Calu3 (cell line): ENCODE measurements at places on chromosomes 6 and 20. TPM values are rescaled to one million over a fixed set of nuclear protein-coding genes. Genes with fewer than 3 reads are reported as not detected.

Gene ZC3H12D
- total RNA-seq: 0.05 and 0.20 TPM in 2 replicates

GRCh38 chr20:10040070-10040975 lies 5.5 kb downstream of the ANKEF1 start:
- DNase-seq: no peak
- H3K4me1 ChIP-seq: no peaks in the 10 kb centered on the region
- no peak overlapping the region for H3K27ac ChIP-seq

DNA sequence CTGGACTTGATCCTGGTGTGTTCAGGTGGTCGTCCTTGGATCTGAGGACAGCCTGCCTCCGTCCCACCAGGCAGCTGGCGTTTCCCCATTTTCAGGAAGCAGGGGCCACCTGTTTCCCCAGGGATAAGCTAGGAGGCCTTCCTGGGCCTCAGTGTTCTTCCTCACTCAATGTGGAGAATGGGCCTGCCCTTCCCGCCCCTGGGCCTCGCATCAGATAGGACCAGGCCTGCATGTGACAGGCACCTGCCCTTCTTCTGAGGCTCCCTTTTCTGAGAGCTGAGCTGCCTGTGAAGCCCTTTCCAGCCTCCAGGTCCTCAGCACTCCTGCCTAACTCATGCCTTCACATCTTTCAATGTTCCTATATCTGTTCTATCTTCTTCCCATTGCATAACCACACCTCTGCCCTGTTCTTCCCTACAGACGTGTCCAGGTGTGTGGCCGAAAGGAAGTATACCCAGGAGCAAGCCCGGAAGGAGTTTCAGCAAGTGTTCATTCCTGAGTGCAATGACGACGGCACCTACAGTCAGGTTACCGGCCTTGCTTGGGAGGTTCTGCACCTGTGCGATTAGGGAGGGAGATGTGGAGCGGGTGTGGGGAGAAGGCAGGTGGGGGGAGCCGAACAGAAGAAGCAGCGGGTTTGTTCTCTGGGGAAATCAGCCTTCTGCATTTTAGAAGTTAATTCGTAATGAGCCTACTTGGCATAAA lies 85.1 kb downstream of the SMOC2 start:
- no peaks in the 10 kb centered on the region for H3K4me1 ChIP-seq
- no peaks in the 10 kb centered on the region for H3K36me3 ChIP-seq
- no peak for DNase-seq
- no peak overlapping the region for H3K4me3 ChIP-seq
- no peaks in the 10 kb centered on the region for H3K27me3 ChIP-seq
- no peak overlapping the region for H3K27ac ChIP-seq

DNA sequence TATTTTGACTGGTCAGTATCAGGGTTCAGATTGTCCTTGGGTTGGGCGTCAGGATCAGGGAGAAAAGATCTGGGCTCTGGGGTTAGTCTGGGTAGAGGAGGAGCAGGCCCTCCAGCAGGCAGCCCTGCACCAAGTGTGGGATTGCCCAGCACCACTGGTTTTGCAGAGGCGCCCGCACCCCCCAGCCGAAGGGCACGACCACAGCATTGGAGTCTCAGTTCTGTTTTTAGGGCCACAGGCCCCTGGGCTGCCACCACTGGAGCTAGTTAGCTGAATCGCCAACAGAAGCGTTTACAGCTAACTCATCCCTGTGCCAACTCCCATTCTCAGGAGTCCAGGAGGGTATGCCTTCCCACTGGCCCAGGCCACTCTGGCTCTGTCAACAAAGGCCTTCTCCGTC lies 84.2 kb downstream of the TCP11 start:
- H3K4me1 ChIP-seq: no peaks in the 10 kb centered on the region
- no peaks in the 10 kb centered on the region for H3K27me3 ChIP-seq
- DNase-seq: no peak
- no peak overlapping the region for H3K27ac ChIP-seq

GRCh38 chr6:36655085-36655724 lies 23.3 kb upstream of the CDKN1A start:
- no peak overlapping the region for H3K27ac ChIP-seq
- H3K4me1 ChIP-seq: peaks cover under 1% of the 10 kb centered on the region
- H3K27me3 ChIP-seq: peaks cover 12% of the 10 kb centered on the region

DNA sequence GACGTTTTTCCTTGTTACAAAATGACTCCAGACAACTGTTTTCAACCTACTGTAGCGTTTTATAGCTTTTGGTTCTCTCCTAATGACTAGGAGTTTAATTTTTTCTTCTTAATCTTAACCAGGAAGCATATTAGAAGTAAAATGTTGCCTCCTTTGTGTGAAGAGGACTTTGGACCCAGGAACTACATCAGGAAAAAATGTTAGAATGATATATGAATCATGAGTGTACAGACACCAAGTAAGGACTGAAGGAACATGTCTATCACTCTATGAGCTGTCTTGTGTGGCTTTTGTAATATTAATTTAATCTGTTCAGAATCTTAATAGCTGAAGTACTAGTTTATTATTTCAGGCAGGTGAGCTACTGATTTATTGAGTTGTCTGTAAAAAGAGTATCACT lies 71.0 kb upstream of the MARCKS start:
- peak; percentile 17 for DNase-seq
- H3K27ac ChIP-seq: peak overlapping the region; percentile 90
- H3K4me1 ChIP-seq: no peaks in the 10 kb centered on the region
- H3K27me3 ChIP-seq: no peaks in the 10 kb centered on the region

GRCh38 chr6:31285486-31285885 lies 13.6 kb upstream of the HLA-C start:
- peaks cover 100% of the 10 kb centered on the region for H3K27me3 ChIP-seq
- no peak overlapping the region for H3K27ac ChIP-seq
- no peak overlapping the region for H3K4me3 ChIP-seq
- H3K36me3 ChIP-seq: no peaks in the 10 kb centered on the region
- no peak for DNase-seq

DNA sequence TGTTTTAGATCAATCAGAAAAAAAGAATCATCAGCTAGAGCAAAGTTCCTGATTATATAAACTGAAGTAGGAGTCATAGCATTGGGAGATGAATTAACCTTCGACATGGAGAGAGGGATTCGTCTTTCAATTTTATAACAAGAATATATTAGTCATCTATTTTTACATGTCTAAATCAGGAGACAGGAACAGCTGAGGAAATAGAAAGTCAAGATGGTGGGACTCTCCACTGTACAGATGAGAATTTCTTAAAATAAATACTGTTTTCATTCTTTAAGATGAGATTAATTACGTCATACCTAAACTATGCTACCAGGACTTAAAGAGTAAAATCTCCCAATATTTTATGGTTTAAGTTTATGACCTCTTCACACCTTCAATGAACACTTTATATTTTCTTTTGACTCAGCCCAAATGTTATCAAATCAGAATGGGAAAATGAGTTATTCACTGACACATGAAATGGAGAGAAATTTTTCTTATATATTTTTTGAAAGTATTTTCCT lies 1137.7 kb downstream of the EPHA7 start:
- no peaks in the 10 kb centered on the region for H3K4me1 ChIP-seq
- DNase-seq: no peak
- no peak overlapping the region for H3K27ac ChIP-seq

DNA sequence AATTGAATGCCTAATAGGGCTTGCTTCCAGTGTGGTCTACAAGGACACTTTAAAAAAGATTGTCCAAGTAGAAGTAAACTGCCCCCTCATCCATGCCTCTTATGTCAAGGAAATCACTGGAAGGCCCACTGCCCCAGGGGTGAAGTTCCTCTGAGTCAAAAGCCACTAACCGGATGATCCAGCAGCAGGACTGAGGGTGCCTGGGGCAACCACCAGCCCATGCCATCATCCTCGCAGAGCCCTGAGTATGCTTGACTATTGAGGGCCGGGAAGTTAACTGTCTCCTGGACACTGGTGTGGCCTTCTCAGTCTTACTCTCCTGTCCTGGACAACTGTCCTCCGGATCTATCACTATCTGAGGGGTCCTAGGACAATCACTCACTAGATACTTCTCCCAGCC lies 411.5 kb downstream of the TENT5A start:
- H3K4me3 ChIP-seq: no peak overlapping the region
- no peaks in the 10 kb centered on the region for H3K27me3 ChIP-seq
- H3K27ac ChIP-seq: no peak overlapping the region
- DNase-seq: no peak
- H3K4me1 ChIP-seq: no peaks in the 10 kb centered on the region

GRCh38 chr6:55726144-55726543 lies 147.2 kb upstream of the HMGCLL1 start:
- no peak for DNase-seq
- no peak overlapping the region for H3K4me3 ChIP-seq
- H3K36me3 ChIP-seq: no peaks in the 10 kb centered on the region
- no peak overlapping the region for H3K27ac ChIP-seq

GRCh38 chr20:14956538-14956937 lies 619.1 kb upstream of the FLRT3 start:
- H3K36me3 ChIP-seq: no peaks in the 10 kb centered on the region
- H3K27me3 ChIP-seq: no peaks in the 10 kb centered on the region
- DNase-seq: no peak
- H3K4me1 ChIP-seq: no peaks in the 10 kb centered on the region
- H3K27ac ChIP-seq: no peak overlapping the region

Gene ANKRD6
- 14.7 and 18.0 TPM in 2 replicates for total RNA-seq

- H3K36me3 ChIP-seq: no peaks in the 10 kb centered on the region
- no peaks in the 10 kb centered on the region for H3K27me3 ChIP-seq
- no peak for DNase-seq
- no peak overlapping the region for H3K4me3 ChIP-seq
Measured at GRCh38 chr20:26276554-26277210, 580.0 kb upstream of the ZNF337 start.

- H3K4me1 ChIP-seq: peaks cover 58% of the 10 kb centered on the region
- H3K4me3 ChIP-seq: peak overlapping the region; percentile 34
- H3K27ac ChIP-seq: peak overlapping the region; percentile 68
- DNase-seq: peak; percentile 88
- H3K36me3 ChIP-seq: peaks cover 25% of the 10 kb centered on the region
- no peaks in the 10 kb centered on the region for H3K27me3 ChIP-seq
Measured at GRCh38 chr6:36914227-36914794, 28.6 kb downstream of the C6orf89 start.

- H3K4me1 ChIP-seq: peaks cover 8% of the 10 kb centered on the region
- H3K4me3 ChIP-seq: no peak overlapping the region
- H3K27ac ChIP-seq: no peak overlapping the region
- no peaks in the 10 kb centered on the region for H3K36me3 ChIP-seq
- H3K27me3 ChIP-seq: no peaks in the 10 kb centered on the region
- no peak for DNase-seq
Measured at GRCh38 chr20:20695250-20695816, 17.1 kb downstream of the RALGAPA2 start.

DNA sequence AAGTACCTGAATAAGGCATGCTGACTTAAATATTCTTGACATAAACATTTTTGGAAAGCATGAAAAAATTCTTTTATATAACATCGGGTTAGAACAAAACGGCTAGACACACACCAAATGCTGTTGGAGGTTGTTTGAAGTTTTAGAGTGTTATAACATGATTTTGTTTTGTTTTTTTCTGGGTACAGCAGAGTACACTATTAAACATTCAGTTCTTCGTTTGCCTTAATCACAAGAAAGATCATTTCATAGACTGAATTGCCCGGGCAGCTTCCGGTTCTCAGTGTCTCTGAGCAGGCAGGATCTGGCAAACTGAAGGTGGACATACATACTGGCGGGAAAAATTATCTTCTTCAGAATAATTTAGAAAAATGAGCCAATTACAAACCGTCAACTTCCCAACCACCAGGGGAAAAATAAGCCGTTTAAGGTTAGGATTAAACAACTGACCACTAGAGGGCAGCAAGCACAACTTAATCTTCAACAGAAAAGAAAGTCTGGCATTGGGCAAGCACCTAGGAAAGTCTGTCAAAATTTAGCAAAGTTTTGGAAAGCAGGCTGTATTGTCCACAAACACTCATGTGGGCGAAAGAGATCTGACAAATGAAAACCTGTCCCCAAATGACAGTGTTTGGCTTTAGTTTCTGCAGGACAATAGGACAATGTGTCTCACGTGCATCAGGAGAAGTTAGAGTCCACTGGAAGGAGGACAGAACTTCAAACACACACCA lies 15.0 kb downstream of the ZNF217 start:
- peak overlapping the region; percentile 63 for H3K4me3 ChIP-seq
- peaks cover 93% of the 10 kb centered on the region for H3K36me3 ChIP-seq
- no peaks in the 10 kb centered on the region for H3K27me3 ChIP-seq
- peak overlapping the region; percentile 80 for H3K27ac ChIP-seq
- DNase-seq: peak; percentile 81
- peaks cover 60% of the 10 kb centered on the region for H3K4me1 ChIP-seq

GRCh38 chr6:157083343-157083742 lies 240.0 kb downstream of the TMEM242 start:
- no peak for DNase-seq
- no peak overlapping the region for H3K4me3 ChIP-seq
- no peaks in the 10 kb centered on the region for H3K4me1 ChIP-seq
- H3K27ac ChIP-seq: no peak overlapping the region
- H3K36me3 ChIP-seq: no peaks in the 10 kb centered on the region

GRCh38 chr20:20224806-20225205 lies 143.1 kb upstream of the INSM1 start:
- H3K27me3 ChIP-seq: peaks cover 12% of the 10 kb centered on the region
- no peaks in the 10 kb centered on the region for H3K36me3 ChIP-seq
- no peak for DNase-seq

DNA sequence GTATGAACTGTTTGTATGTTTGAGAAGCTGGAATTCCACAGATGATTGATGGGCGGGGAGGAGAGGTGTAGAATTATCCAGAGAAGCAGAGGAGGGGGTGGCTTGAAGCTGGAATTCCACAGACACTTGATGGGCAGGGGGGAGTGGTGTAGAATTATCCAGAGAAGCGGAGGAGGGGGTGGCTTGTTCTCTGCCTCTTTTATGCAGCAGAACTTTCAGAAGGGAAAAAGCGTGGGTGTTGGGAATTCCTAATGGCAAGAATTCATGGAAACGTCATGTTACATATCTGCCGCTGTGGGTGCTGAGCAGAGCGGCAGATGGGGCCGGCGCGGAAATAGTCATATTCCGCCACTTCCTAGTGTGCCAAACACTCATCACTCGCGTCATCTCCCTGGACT lies 167.9 kb upstream of the KCNG1 start:
- peaks cover 8% of the 10 kb centered on the region for H3K4me1 ChIP-seq
- no peak overlapping the region for H3K4me3 ChIP-seq
- no peak overlapping the region for H3K27ac ChIP-seq
- H3K36me3 ChIP-seq: no peaks in the 10 kb centered on the region
- H3K27me3 ChIP-seq: no peaks in the 10 kb centered on the region
- DNase-seq: no peak

Gene POM121L2
- total RNA-seq: not detected in 2 replicates

DNA sequence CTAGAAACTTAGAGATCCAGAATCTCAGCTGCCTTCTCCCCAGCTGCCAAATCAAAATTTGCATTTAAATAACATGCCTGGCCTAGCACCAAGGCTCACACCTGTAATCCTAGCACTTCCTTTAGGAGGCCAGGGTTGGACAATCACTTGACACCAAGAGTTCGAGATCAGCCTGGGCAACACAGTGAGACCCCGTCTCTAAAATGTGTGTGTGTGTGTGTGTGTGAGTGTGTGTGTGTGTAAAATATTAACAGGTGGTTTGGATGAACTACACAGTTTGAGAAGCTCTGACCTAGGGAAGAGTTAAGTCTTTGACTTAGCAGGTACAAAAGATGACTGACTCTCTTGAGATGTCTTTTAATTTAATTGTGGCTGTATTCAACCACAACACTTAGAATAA lies 20.2 kb upstream of the CD2AP start:
- no peak overlapping the region for H3K4me3 ChIP-seq
- H3K27ac ChIP-seq: no peak overlapping the region
- peaks cover 35% of the 10 kb centered on the region for H3K4me1 ChIP-seq
- peaks cover 12% of the 10 kb centered on the region for H3K36me3 ChIP-seq
- H3K27me3 ChIP-seq: no peaks in the 10 kb centered on the region
